ENCODE measurements at places on chromosomes 5 and 9.

DNA sequence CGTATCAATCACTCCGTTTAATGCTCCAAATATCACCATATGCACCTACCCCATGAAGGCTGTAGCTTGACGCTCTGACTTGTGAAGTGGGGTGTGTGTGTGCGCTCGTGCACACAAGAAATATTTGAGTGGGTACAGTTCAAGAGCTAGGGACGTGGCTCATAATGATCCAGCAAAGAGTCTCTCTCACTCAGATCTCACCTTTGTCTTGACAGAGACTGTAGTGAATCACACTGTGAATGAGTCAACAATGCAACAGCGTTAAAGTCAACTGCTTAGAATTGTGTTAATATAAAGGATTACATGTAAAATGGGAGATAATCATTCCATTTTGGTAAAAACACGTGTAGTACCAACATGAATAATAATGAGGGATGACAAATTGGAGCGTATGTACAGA, 119.4 kb downstream of the MED27 start:
- no peak for DNase-seq

DNA sequence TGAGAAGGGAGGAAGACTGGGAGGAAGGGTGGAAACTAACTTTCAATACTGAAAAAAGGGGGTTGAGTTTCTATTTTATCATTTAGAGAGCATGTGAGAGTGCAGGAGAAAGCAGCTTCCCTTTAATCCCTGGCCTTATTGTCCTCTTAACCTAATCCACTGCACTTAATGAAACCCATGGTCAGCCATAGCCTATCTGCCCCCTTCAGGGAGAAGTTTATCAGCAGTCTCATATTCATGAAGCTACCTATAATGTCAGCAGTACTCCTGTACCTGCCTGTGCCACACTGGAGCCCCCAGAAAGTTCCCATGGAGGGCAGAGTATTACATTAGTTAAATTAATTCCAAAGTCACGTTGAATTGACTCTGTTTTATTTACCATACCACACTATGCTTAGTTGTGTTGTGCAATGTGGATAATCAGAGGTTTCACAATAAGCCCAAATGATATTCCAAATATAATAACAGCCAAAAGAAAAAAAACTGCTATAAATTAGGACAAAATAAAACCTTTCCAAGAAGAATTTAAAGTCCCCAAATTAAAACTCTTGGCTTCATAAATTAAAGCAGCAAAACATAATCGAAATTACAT, 62.9 kb downstream of the MUSK start:
- DNase-seq = no peak

DNA sequence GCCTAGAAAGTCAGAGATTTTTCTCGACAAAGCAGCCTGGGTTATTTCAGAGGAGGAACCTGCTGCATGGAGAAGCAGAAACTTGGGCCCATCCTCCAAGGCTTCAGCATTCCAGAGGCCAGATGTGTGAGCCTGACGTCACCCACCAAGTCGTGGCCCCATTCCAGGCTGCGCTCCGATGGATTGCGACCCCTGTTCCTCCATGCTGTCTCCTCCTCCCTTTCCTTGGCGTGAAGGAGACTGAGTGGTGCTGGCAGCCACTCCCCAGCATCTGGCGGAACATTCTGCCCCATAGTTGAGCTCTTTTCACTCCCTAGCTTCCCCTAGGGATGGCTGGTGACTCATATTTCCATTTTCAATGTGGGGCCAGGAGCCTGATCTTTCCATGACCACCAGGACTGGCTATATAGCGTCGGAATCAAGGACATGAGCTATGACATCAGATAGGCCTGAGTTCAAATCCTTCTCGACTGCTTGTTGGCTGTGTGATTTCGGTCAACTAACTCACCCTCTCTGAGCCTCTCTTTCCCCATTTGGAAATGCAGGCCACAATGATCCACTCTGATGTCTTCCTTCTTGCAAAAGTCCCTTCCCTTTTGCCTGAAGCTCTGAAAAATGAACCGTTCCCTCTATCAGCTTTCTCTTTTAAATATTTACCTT, 24.5 kb upstream of the DUSP1 start:
- no peak for DNase-seq

GRCh38 chr9:68998385-68998784, 15.5 kb downstream of the PRKACG start:
- DNase-seq = no peak

- no peak for DNase-seq
These were observed 483.7 kb upstream of the RIOK2 start for GRCh38 chr5:97666783-97667182.

DNA sequence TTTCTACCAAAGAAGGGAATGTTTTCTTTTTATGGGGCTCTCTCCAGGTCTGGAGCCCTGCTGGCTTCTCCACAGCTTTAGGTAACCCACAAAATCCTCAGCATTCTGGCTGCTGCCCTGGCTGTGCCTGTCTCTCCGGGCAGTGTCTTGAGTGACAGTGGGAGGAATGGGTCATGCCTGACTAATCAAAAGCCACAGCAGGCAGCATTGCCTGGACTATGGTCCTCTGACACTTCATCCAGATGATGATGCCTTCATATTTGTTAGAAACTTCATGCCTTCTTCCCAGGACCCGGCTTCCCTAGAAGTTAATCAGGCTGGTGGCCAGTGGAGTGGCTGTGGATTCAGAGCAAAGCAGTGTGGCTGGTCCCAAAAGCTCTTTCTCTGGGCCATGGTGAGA, 32.2 kb upstream of the TGFBI start:
- DNase-seq = no peak

DNA sequence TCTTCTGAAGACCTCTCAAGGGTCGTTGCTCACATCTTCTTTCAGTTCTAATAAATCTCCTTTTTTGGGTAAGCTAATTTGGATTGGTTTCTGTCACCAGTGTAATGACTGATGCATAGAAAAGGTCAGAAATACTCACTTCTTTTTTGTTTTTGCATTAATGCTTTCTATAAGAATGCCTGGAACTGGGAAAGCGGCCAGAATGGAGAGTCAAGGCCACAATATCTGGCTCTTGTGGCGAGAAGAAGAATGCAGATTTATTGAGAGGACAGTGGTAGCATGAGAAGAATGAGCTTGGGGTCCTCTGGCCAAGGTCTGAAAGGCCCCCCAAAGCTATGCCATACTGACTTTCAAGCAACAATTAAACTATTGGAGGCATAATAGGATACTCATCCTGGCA, 88.0 kb upstream of the SLC12A2 start:
- no peak for DNase-seq

DNA sequence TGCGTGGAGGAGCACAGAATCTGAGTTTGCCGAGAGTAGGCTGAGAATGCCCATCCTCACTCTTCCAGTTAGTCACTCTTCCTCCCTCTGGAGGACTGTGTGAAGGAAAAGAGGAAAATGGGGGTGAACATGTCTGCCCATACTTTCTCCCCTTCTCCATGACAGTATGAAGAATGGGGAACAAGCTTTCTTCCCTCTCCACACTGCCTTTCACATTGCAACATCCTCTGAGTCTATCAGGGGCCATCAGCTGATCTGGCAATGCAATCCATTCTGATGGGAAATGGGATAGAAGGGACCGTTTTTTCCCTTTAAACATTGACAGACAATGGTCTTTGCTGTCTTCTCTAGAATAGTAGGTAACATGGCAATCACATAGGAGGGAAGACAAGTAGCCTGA, 56.8 kb downstream of the UGCG start:
- no peak for DNase-seq

DNA sequence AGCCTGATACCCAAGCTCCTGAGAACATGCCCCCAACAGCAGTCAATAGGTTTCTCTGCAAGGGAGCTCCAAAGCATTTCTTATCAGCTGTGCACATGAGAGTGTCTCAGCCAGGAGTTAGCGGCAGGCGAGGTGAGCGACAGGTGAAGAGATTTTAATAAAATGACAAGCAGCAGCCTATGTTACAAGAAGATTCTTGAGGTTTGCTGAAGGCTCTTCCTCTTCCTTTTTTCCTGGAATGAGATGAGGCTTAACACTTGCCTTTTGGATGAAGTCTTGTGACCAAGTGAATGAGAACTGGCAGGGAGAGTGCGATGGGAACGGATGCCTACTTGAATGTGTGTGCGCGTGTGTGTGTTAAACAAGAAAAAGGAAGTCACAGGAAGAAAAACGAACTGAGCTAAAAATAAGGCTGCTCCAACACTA, 76.1 kb downstream of the SHB start:
- DNase-seq = no peak

- no peak for DNase-seq
These were observed 33.5 kb upstream of the APC start for GRCh38 chr5:112703866-112704820.

- no peak for DNase-seq
These were observed 251.5 kb downstream of the COX7C start for GRCh38 chr5:86869268-86869667.

DNA sequence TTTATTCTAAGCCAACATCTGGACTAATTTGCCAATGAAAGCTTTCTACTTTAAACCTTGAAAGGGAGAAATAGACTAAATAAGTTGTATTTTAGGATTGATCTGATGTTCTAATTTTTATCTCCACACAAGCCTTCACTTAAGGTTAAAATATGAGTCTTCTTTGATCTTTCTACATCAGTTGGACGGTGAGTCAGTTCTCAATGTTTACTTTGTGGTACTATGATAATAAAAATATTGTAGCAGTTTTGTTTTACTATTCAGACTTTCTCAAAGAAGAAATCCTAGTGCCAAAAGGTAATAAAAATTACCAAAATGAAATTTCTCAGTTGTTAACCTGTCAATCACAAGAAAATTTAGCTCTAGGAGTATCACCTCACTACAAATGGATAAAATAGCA, 203.5 kb upstream of the RGMB start:
- no peak for DNase-seq

DNA sequence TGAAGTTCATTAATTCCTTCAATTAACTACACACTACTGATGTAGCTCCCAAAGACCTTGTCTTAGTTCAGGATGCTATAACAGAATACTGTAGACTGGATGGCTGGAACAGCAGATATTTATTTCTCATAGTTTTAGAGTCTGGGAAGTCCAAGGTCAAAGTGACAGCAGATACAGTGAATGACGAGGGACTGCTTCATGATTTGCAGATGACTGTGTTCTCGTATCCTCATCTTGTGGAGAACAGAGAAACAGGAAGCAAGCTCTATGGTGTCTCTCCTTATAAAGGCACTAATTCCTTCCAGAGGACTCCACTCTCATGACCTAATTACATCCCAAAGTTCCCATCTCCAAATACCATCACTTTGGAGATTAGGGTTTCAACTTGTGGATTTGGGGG, 65.6 kb upstream of the MAP1B start:
- DNase-seq = no peak

- no peak for DNase-seq
These were observed 21.2 kb upstream of the INPP5E start for GRCh38 chr9:136460772-136461325.

- no peak for DNase-seq
These were observed 102.6 kb upstream of the TBC1D2 start for GRCh38 chr9:98357921-98358535.

GRCh38 chr5:156913719-156914370, 49.2 kb downstream of the TIMD4 start:
- DNase-seq = no peak

- no peak for DNase-seq
These were observed 371.3 kb upstream of the RGMB start for GRCh38 chr5:98402130-98402529.

DNA sequence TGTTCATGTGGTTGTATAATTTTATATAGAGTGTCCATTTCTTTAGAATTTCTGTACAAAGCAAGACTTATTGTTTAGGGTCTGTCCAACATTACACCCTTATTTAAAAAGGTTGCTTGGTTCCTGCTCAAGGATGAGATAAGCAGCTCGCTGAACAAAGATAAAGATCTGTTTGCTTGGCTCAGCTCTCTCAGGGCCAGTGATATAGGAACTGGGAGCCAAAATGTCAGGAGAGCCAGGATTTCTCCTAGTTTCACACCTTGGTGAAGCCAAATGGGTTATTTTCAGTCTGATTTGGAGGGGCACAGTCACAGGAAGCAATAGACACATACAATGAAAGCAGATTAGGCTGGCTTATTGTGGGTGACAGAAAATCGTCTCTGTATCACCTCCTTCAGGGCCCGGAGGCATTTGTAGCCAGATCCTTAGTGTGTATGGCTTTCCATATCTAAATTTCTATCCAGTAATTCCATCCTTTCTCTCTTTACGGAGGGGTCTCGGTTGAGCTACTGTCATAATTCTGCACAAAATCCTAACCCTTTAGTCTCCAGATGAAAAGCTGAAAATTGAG, 396.4 kb downstream of the TMEM232 start:
- no peak for DNase-seq

DNA sequence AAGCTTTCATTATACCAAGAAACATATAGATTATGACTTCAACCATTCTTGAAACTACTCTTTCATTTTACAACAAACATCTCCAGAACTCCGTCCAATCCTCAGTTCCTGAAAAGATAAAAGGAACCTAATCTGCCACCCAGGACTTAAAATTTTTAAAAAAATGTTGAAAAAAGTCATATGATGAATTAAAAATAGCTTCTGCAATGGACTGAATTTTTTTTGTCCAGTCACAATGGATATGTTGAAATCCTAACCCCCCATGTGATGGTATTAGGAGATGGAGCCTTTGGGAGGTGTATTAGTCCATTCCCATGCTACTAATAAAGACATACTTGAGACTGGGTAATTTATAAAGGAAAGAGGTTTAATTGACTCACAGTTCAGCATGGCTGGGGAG, 2.7 kb upstream of the ALDH1A1 start:
- DNase-seq = no peak

DNA sequence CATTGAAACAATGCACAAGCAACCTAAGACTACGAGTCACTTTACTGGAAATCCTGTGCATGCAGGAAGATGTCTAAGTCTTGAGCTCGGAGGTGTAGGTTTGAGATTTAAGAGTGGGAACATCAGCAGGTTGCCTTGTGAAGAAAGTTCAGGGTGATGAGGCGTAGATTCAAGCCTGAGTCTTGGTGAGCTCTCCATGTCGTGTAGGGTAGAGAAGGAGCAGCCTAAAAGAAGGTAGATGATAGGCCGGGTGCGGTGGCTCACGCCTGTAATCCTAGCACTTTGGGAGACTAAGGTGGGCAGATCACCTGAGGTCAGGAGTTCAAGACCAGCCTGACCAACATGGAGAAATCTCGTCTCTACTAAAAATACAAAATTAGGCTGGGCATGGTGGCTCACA, 30.2 kb upstream of the ANKRD18A start:
- no peak for DNase-seq

DNA sequence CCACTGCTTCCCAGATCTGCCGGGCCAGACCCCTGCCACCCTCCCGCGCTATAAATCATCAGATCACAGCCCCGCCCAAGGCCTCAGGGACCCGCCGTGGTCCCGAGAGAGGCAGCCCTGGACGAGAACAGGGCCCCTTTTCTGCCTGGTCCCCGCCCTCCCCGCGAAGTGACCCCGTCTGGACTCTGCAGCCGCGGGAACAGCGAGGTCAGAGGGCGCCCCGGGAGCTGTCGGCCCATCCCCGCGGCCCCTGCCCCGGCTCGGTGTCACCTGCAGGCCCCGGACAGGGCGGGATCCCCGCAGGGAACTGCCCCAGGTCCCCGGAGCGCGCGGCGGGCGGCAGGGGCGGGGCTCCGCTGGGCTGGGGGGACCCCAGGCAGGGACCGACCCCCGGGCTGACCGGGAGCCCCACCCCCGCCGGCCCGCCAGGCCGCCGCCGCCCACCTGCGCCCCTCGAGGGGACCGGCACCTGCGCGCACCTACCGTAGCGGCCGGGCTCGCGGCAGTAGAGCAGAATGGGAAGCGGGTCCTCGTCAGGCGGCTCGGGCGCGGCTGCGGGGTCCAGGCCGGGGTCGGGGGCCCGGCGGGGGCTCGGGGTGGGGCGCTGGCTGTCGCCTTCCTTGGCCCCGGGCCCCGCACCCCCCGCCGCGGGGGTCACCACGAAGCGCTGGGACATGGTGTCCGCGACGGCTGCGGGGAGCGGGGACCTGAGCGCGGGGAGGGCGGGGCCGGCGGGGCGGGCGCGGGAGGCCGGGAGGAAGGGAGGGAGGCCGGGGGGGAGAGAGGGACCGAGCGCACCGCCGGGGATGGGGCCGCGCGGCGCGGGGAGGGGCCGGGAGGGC, 43.5 kb upstream of the SLC12A7 start:
- DNase-seq = no peak
